NCI-H187 (cell line): ENCODE measurements at places on chromosomes 16 and 17.

- no peak for DNase-seq
These were observed 82.4 kb downstream of the NDE1 start for GRCh38 chr16:15732416-15732815.

DNA sequence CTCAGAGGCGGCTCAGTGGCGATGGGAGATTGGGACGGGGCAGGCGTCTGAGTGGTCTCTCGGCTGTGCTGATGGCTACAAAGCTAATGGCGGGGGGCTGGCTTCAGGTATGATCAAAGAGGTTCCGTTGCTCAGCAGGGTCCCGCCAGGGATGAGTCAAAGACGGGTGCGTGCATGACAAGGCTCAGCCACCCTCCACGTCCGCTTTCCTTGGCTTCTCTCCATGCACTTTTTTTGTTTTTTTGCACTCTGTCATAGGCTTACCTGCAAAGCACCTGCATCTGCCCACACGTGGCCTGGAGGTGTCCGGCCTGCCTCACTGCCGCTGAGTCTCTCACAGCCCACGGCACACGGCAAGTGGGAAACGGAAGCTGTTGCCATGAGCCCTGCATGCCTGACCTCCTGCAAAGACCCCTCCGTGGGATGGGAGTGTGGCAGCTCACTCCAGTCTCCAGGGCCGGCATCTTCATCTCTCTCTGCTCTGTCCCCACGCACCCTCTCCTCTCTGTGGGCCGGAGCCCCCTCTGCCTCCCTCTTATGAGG is 85.5 kb upstream of the ZNF469 start:
- DNase-seq = no peak

DNA sequence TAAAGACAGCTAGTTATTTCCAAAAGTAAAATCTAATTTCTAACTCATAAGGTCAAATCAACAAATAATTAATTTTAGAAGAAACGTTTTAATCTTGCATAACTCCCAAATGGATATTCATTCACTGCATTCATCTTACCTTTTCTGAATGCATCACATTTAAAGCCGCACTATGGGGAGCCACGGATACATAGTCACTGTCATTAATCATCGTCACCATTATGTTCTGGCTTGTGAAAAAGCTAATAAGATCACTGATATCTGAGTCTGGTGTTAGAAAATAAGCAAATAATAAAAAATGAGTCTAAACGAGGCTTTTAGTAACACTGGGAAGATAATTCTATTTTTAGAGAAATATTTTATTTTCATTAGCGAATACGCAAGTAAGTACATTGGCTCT is 42.4 kb upstream of the ABCA10 start:
- DNase-seq = no peak

DNA sequence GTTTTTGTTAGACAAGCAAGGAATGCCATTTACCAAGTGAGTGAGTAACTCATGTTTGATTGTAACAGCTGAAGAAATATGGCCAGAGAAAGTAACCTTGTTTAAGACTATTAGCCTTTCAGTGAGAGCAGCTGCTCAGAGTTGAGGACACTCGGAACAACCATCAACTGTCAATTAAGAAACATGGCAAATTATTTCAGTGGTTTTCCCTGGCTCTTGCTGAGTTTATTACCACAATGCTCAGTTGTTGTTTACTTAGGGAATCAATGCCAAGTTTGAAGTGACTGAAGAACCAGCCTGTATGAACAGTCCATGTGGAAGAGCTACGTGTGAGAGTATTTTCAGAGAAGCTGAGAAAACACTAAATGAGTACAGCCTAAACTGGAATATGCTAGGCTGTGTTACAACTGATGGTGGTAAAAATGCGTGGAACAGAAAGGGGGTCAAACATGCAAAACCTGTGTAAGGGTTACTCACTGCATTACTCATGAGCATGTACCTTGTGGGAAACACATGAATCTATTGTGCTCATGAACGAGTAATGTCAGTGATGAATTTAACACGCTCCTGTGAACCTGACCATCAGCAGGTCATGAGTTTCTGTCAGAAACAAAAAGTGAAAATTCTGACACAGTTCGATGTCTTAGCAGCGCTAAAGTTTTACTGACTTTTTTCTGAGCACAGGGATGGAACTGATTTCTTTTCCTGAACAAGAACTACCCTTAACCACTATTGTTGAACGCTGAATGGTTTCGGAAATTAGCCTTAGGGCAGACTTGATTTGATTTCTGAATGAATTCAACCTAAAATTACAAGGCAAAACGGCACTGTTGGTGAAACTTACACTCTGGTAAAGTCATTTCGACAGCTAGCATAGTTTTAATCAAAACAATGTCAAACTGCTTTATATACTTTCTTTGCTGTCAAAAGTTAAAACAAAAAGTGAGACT is 33.5 kb downstream of the GNA13 start:
- DNase-seq = no peak

DNA sequence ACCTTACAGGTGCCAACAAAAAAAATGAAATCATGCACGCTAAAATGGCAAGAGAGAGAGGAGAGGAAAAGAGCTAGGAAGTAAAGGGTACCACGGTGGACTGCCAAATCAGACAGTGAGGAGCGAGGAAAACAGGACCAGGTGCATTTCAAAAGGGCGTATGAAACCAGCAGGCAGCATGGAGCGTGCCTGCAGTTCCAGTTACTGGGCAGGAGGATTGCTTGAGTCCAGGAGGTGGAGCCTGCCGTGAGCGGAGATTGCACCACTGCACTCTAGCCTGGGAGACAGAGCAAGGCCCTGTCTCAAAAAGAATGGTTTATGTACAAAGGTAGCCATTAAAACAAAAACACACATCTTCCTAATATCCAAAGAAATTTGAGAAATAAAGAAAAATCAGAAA is 16.4 kb downstream of the USP36 start:
- no peak for DNase-seq

GRCh38 chr16:56401482-56401881 is 23.9 kb downstream of the AMFR start:
- DNase-seq = no peak

DNA sequence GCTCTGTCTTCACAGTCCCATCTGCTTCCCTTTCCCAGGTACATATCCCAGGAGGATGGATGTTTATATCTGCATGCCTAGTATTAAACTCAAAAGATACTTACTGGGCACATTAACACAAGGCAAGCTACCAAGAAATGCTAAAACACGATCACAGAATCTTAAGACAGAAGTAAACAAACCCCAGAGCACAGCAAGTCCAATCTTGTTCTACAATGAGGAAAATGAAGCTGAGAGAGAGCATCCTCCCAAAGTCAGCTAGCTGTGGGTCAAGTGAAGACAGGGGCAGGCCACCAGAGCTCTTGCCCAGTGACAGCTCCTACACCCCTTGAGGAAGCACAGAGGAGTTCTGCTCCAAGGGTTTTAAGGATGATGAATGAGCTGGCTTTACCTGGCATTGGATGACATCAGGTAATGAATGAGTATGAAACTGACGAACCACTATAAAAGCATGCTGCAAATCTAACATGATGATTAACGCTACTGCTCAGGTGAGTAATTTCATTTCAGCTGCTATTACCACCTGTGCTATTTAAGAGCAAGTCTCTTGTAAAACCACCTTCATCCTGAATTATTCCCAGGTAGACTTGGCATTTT is 20.3 kb downstream of the XPO6 start:
- DNase-seq = no peak

- no peak for DNase-seq
These were observed 27.7 kb upstream of the ERCC4 start for GRCh38 chr16:13892301-13892700.
